Lung (tissue), 17 donors: ENCODE measurements at places on chromosomes 4 and X. TPM values are rescaled to one million over a fixed set of nuclear protein-coding genes. Genes with fewer than 3 reads are reported as not detected.
A peak's percentile ranks its signal among the peaks of the same experiment; 100 is the strongest.

TNMD gene
- not detected for total RNA-seq

DNA sequence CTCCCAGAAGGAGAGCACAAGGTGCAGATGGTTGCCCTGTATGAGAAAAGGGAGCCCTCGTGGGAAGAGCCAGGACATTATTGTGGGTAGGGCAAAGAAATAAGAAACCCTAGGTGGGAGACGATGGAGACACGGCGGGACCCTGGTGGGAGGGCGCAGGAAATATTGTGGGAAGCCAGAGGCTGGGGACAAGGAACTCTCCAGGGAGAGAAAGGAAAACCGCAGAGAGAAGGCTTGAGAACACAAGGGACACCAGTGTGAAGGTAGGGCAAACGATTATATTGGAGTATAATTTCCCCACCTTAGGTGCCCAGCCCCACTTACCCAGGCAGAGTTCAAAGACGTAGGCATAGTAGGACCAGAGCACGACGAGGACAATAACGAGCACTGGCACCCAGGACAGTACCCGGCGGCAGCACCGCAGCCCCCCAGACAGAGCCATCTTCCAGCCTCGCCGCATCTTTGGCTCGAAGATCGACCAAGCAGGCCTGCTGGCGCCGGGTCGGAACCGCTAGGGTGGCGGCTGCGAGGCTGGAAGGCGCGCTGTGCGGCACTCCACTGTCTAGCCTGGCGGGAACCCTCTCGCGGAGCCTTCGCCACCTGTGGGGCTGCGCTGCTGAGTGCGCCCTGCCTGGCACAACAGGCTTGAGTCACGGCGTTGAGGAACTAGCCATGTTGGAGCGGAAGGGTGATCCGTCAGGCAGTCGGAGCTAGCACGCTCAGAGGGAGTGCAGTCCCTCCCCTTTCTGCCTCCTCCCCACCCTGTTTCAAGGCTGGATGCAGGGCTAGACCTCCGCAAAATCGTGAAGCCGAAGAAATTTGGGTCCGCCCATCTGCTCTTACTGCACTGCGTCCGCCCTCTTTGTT, at the start of gene ZDHHC15:
Gene ZDHHC15, minus strand, starts transcription at position 473 of the 867 bp plus-strand sequence. Its CDS starts 13 bp downstream, at position 460.
- peak; percentile 81 for DNase-seq

- peak; percentile 54 for DNase-seq
These were observed 74.7 kb upstream of the IL13RA1 start for GRCh38 chrX:118652717-118653116.

DNA sequence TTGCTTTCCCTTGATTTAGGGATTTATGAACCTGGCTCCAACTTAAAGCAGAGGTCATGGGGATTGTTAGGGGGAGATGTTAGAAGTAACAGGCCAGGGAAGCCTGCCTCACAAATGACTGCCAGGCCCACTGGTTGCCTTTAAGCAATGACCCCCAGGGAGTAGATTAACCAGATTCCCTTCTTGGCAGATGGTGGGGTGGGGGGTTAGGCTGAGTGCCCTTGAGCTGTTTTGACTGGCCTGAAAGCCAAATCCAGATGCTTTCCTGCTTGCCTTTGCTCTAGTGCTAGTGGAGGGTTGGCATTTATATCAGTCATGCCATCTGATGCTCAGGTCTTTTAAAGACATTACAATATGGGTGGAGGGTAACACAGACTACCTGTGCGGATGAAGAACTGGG, 128.1 kb downstream of the TMEM164 start:
- no peak for DNase-seq

GRCh38 chr4:70914631-70915030, 12.5 kb downstream of the MOB1B start:
- DNase-seq, result peak; percentile 63

DNA sequence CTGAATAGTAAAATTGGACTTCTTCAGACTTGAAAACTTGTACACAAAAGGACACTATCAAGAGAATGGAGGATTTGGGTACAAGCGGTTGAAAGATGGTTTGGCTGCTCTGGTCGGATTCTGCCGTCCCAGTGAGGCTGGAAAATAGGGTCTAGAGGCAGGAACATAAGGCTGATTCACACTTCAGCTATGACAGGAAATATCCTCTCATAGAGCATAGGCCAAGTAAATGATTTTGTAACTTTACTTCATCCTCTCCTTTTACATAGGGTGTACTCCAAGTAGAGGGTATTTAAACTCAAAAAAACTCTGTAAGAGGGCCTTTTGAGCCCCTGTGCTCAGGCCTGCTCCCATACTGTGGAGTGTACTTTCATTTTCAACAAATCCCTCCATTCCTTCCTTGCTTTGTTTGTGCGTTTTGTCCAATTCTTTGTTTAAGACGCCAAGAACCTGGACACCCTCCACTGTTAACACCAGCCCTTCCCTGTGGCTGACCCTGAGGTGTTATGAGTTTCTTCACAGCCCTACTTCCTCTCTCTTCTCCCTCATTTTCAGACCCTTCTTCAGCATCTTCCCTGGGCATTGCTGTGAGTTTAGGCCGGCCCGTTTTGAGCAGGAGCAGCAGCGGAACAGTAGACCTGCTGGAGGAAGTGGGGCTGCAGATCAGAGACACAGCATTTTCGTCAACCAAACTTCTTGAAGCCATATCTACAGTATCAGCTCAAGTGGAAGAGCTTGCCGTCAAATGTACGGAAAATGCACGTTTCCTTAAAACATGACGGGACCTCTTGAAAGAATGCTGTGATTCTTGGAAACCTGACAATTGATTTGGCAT, 7.2 kb downstream of the PGAM4 start:
- DNase-seq, result no peak
